ENCODE measurements at places on chromosomes 16 and 17.

GRCh38 chr17:63622574-63623390 lies 565 bp downstream of the MAP3K3 start:
- peaks cover 45% of the 10 kb centered on the region for H3K4me1 ChIP-seq
- H3K27ac ChIP-seq, result peak overlapping the region; percentile 92
- H3K36me3 ChIP-seq, result peaks cover 2% of the 10 kb centered on the region
- peak overlapping the region; percentile 99 for H3K4me3 ChIP-seq

DNA sequence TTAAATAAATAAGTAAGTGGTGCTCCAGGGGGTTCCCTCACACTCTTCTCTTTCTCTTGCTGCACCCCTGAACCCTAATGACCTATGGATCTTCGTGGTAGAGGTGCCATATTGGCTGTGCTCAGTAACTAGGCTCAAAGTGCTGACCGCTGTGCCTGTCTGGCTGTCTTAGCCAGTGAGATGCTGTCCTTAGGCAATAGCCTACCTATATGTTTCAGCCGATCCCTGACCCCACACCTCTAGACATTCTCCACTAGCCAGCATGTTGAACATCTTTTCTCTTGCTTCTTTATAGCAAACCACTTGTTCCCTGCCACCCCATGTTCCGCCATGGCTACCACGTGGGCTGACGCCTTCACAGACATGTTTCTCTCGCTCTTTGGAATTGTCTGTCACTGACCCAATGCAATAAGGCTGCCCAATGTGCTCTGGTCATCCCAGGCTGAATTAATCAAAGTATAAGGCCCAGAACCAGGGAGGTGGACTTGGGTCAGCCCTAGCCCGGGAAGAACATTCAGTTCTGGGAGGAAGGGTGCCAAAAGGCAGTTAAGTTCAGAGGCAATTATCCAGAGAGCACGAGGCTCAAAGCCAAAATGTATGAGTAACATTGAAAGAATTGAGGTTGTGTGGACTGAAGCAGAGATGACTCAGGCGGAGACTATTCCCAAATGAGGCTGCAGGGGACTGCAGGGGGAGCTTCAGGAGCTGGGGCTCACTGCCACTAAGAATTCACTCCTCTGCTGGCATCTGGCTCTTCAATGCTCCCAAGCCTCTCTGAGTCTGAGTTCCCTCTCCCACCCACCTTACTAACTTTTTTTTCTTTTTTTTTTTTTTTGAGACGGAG lies 28.7 kb upstream of the TNRC6A start:
- no peaks in the 10 kb centered on the region for H3K36me3 ChIP-seq
- no peak overlapping the region for H3K4me3 ChIP-seq
- H3K27me3 ChIP-seq, result peaks cover 19% of the 10 kb centered on the region
- no peak overlapping the region for H3K27ac ChIP-seq
- DNase-seq, result no peak

DNA sequence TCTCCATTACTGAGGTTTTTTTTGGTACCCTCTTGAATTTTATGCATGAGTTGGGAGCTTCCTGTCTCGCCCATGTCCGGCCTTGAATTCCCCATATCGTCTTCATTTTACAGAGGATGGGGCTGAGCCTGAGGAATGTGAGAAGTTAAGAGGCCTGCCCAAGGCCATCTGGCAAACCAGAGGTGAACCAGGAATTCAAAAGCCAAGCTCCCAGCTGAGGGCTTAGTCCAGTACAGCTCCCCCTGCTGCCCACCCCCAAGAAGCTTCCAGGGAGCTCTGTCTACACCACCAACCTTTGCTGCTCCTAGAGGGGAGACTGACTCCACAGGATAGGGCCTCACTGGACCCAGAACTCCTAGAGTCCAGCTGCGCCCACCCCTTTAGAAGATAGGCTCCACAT lies 20.7 kb upstream of the C16orf78 start:
- H3K27ac ChIP-seq, result no peak overlapping the region
- DNase-seq, result no peak
- no peak overlapping the region for H3K4me3 ChIP-seq
- no peaks in the 10 kb centered on the region for H3K36me3 ChIP-seq

- H3K4me1 ChIP-seq, result peaks cover 50% of the 10 kb centered on the region
- peak; percentile 95 for DNase-seq
- H3K27me3 ChIP-seq, result peaks cover 5% of the 10 kb centered on the region
- no peak overlapping the region for H3K27ac ChIP-seq
Measured at GRCh38 chr17:29617125-29617480, 5.6 kb downstream of the CORO6 start.

DNA sequence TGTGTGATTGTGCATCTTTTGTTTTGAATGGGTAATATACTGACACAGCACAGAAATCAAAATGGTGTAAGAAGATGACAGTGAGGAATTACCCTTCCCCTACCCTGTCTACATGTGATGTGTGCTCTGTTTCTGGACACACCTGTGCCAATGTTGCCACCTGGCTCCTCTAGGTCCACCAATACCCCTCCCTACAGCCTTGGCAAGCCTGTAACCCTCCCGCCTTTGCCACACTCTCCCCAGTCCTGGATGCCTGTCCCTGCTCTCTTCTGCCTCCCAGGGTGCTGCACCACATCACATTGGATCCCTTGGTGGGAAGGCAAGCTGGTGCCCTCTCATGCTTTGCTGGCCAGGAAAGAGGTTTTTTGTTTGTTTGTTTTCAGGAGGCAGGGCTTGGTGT lies 289.5 kb upstream of the N4BP1 start:
- no peaks in the 10 kb centered on the region for H3K36me3 ChIP-seq
- no peak overlapping the region for H3K27ac ChIP-seq
- H3K27me3 ChIP-seq, result no peaks in the 10 kb centered on the region
- DNase-seq, result no peak
- no peak overlapping the region for H3K4me3 ChIP-seq

- no peaks in the 10 kb centered on the region for H3K36me3 ChIP-seq
- H3K27ac ChIP-seq, result no peak overlapping the region
- H3K4me3 ChIP-seq, result no peak overlapping the region
- H3K4me1 ChIP-seq, result peaks cover under 1% of the 10 kb centered on the region
Measured at GRCh38 chr17:40500190-40500589, 1.2 kb downstream of the TNS4 start.

- H3K27ac ChIP-seq, result no peak overlapping the region
- H3K36me3 ChIP-seq, result no peaks in the 10 kb centered on the region
- H3K27me3 ChIP-seq, result no peaks in the 10 kb centered on the region
- H3K4me1 ChIP-seq, result peaks cover 8% of the 10 kb centered on the region
- DNase-seq, result no peak
Measured at GRCh38 chr17:82920150-82920549, 80.3 kb upstream of the ZNF750 start.

DNA sequence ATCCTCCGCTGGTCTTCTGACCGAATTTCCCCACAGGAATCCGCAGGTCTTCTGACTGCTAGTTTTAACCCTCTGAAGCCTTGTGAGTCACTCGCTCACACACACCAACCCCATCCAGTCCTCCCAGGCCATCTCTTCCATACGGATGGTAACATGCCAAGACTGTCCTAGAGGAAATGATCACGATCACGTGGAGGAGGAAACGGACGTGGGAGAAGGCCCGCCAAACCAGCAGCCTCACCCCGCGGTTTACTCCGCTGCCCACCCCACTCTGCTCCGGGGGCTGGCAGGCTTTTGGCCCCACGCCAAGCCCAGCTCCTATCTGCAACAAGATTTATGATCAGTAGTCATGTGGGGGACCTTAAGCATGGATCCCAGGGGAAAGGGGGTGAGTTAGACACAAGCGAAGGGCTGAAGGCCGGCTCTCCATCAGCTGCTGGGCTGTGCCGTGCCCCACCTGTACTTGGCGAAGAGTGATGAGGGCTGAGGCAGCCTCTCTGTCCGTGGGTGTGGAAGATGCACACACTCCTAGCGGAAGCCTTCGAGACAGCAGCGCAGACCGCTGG lies 1.5 kb upstream of the FAAP100 start:
- H3K36me3 ChIP-seq, result no peaks in the 10 kb centered on the region
- no peak for DNase-seq
- H3K27ac ChIP-seq, result peak overlapping the region; percentile 71
- H3K27me3 ChIP-seq, result no peaks in the 10 kb centered on the region

DNA sequence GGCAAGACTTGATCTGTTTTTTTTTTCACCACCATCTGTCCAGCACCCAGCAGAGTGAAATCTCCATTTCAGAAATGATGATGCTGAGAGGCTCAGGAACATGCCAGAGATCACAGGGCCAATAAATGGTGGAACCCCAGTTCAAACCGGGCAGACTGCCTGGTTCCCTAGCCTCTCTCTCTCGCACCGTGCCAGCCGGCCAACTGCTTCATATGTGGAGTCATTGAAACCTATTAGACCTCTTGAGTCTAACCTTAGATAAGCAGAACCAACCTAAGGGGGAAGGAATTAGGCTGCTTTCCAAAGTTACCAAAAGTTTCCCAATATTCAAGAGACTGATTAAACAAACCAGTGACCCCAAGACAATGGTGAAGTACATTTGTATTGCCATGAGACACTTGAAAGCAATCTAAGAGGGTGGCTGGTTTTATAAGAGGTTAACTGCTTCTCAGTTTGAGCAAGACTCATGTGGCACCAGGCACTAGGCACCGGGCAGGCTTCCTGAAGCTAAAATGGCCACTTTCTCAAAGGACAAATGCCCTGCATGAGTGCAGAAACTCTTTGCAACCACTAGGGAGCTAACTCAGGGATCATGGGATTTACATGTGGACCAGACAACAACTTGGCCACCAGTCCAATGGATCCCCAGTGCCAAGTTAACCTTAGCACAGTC lies 18.4 kb downstream of the TOX3 start:
- H3K4me1 ChIP-seq, result no peaks in the 10 kb centered on the region
- no peak overlapping the region for H3K4me3 ChIP-seq
- no peak overlapping the region for H3K27ac ChIP-seq
- H3K36me3 ChIP-seq, result no peaks in the 10 kb centered on the region
- no peak for DNase-seq

DNA sequence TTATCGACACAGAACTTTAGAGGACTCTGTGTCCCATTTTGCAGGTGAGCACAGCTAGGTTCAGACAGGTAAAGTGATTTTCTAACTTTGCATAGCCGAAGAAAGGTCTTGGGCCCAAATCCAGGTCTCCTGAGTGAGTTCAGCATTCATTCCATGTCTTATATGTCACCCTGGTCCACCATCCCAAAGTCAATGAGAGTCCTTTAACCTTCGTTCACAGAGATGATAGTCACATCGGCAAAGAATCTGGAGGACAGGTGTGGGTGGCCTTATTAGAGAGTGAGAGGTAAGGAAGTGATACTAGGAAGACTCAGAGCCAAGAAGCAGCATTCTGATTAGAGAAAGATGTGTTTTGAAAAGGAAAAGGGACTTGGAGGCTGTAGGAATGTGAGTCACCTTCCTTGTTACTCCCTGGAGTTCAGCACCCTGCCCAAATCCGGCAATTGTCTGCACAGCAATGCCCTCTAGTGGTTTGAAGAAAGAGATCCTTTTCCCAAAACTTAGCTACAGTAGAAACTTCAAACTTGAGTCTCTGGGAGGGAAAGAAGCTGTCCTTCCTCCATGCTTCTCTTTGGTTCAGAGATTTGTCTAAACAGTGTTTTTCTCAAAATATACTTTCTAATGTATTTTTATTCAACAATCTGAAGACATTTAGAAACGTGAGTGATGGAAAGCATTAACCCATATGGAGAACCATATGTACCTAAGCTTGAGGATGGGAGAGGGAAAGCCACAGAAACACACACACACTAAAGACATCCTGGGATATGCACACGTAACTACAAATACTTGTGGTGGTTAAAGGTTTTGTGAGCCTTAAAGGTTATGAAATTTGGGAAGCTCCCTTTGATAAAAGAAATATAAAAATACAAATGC lies 96.4 kb upstream of the SHISA6 start:
- H3K27ac ChIP-seq, result no peak overlapping the region
- no peaks in the 10 kb centered on the region for H3K27me3 ChIP-seq
- H3K4me1 ChIP-seq, result no peaks in the 10 kb centered on the region

DNA sequence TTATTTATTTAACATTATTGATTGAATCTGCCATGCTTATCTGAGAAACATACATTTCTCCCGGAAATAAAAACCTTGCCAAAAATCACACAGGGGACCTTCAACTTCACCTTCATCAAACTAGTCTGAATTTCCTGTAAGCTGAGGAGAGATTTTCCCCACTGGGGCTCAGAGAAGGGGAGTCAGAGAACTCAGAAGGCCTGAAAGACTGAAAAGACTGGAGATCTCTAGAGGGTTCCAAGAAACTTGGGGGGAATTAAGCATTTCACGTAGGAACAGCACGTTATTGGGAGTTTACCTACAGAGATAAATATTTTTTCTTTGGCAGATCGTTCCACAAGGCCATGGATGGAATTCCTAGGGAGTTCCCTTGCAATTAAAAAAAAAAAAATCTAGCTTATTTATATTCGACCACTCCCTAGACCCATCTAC lies 528 bp upstream of the NOL11 start:
- H3K36me3 ChIP-seq, result peaks cover 14% of the 10 kb centered on the region
- H3K27ac ChIP-seq, result peak overlapping the region; percentile 100
- H3K4me3 ChIP-seq, result peak overlapping the region; percentile 99
- H3K4me1 ChIP-seq, result peaks cover 29% of the 10 kb centered on the region

DNA sequence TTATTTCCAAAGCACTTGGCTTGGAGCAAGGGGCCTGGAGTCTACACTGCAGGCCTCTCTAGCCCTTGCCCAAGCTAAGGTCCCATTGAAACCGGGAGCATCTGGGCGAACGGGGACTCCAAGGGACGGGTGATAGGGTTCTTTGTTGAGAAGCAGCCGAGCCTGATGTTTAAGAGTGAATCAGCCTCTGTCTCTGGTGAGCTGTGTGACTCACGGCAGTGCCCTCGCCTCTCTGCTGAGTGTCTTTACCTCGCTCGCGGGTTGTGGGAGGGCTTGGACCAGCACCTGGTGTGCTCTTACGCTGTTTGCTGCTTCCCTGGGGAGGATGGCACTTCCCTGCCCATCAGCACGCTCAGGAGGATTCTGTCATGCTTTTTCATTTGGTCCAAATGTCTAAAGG lies 1.3 kb downstream of the HGS start:
- DNase-seq, result peak; percentile 35
- peaks cover 35% of the 10 kb centered on the region for H3K4me1 ChIP-seq
- H3K27ac ChIP-seq, result peak overlapping the region; percentile 88
- H3K36me3 ChIP-seq, result peaks cover 14% of the 10 kb centered on the region

DNA sequence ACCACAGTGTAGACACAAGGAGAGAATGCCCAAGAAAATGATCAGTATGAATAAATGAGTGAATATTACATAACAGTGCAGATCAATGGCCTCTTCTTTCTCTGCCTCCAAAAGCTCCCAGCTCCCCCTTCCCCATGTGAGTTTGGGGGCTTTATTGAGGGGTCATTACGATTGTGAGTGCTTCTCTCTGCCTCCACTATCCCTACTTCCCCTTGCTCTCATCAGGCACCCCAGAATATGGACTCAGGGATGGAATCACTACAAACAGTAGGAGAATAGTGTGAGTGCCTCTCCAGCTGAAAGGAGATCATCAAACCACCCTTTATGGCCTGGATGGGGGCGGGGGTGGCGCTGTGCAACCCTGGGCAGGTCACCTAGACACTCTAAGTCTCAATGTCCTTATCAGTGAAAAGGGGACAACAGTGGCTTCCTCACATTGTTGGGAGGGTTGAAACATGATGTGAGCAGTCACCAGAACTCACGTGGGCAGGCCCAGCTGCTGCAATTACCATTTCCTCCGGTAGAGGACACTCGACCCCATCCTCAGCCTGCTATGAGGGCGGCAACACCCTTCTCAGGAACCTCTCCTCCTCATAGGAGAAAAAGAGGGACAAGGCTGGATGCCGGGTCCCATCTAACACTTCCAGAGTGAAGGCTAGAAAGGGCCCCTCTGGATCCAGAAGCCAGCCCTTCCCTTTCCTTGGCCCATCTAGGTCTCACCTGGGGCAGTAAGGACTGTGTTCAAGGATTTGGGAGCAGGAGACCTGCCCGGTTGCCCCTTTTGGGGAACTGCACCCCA lies 2.1 kb upstream of the EPOP start:
- H3K36me3 ChIP-seq, result no peaks in the 10 kb centered on the region
- peaks cover 46% of the 10 kb centered on the region for H3K4me1 ChIP-seq
- peak overlapping the region; percentile 52 for H3K27ac ChIP-seq
- peak overlapping the region; percentile 68 for H3K4me3 ChIP-seq
- DNase-seq, result peak; percentile 90
